C1 segment of cervical spinal cord (tissue), 14 donors: ENCODE measurements at places on chromosomes 7 and 10.
A peak's percentile ranks its signal among the peaks of the same experiment; 100 is the strongest.

GRCh38 chr10:33323721-33324120 is 10.7 kb downstream of the NRP1 start:
- DNase-seq, result no peak

DNA sequence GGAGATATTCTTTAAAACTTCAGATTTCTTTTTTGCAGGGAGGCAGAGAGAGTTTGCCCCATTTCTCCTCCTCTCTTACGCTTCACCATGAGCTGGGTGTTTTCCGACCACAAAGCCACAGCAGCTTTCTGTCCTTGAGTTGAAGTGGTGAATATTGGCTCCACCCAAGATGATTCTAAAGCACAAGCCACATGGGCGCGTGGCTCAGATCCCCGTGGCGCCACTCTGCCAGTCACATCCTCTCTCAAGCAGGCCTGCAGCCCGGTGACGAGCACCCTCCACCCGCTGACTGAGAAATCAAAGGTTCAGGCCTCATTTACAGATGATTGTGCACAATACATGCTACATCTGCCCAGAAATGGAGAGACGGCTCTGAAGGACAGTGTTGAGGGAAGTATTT is 27.6 kb upstream of the RNF32 start:
- DNase-seq, result no peak

DNA sequence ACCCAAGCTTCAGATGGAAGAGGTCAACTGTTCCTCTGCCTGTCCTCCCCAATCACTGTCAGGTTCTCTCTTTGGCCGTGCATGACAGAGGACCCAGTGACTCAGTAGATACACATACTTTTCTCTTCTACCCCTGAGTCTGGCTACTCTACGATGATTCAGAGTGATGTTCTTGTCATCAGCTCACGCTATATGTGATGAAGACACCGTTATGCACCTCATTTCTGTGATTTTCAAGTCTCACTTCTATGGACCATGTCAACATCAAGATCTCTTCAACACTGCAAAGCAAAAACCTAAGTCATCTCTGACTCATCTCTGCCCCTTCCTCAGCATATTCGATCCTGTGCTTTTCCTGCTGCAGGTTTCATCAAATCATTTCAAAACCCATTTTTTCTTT is 76.6 kb upstream of the DGKI start:
- no peak for DNase-seq

DNA sequence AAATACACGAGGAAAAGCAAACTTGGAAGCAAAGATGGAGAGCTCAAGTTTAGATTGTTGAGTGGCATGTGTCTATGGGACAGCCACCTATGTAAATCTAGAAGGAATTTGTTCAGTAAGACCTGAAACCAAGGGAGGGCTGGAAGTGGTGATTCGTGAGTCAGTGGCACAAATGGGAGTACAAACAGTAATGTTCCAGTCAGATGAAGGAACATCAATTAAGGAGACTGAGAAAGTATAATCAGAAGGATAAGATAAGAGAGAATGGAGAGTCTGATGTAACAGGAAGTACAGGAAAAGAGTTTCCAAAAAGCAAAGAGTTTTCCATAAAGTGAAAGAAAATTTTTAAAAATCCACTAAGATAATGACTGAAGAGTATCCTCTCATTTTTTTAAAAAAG is 544.2 kb downstream of the KIF20B start:
- no peak for DNase-seq

GRCh38 chr7:85711894-85712293 is 525.0 kb upstream of the SEMA3D start:
- DNase-seq, result no peak

DNA sequence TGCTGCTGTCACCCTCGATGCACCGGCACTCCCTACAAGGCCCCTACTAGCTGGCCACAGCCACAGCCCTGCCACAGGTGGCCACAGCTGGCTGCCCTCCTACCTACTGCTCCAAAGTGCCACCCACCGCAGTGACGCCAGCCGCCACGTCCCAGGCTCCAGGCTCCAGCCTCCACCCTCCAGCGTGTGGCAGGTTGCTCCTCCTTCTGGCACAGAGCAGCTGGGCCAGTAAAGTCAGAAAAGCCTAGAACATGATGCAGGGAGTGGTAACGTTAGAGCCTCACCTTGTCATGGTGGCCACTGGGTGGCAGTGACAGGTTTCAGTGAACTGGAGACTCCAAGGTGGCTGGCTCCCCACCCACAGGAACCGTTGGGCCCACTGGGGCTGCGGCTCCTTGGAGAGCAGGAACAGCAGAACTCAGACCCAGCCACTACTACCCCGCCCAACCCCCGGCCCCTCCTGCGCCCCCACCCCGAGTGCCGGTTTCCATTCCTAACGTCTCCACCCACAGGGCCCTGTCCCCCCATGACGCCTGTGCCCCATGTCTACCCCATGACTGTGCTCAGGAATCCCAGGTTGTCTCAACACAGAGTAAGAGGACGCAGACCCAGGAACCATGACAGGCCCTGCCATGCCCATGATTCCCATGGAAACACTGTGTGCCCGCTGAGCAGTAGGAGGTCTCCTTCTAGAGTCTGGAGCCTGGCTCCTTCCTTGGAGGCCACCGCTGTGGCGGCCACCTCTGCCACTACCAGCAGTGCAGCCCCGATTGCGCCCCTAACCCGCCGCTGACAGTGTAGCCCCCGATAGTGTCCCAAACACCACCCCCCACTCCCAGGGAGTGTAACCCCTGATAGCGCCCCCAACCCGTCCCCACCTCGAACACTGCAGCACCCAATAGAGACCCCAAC is 52.3 kb upstream of the ZNF33B start:
- DNase-seq, result no peak

GRCh38 chr10:95133016-95133752 is 60.9 kb upstream of the ACSM6 start:
- DNase-seq, result peak; percentile 13

DNA sequence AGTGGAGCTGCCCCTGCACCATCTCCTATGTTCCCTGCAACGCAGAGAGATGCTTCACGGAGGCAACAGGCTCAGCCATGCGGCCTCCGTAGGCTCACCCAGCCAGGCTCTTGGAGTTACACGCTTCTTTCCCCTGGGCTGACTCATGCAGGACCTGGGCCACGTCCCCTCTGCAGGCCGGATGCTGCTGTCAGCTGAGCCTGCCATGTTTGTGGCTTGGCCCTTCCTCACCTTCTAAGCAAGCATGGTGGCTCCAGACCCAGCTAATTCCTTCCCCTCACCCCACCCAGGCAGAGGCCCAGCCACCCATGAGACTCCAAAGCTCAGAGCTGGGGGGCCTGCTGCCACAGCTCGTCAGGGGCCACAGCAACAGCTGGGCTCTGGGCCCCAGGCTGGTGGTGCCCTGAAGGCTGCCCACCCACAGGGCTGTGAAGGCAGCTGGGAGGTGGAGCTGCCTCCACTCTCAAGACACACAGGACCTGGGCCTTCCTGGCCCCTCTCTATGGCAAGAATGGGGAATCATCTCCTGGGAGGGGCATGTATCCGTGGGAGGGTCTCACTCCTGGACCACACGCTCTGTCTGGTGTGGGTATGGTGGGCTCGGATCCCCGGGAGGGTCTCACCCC is 219.6 kb downstream of the ELFN1 start:
- no peak for DNase-seq

DNA sequence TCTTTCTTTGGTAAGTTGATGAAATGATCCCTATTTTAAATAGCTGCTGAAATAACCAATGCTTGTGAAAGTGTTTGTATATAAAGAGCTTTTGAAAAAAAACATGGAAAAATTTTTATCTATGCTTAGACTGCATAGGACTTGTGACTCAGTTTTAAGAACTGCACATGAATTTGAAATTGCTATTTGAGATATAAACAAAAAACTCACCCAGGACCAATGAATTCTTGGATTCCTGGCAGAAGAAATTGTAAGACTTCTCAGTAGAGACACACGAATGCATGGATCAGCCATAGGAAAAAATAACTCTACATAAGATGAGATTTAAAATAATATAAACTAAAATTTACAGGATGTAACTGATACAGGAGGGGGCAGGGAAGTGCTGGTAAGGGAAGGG is 278.8 kb upstream of the SORCS1 start:
- no peak for DNase-seq

- DNase-seq, result no peak
Observed at GRCh38 chr7:110645060-110645459, 445.9 kb upstream of the LRRN3 start.

- no peak for DNase-seq
Observed at GRCh38 chr7:128166603-128167041, 74.5 kb upstream of the LEP start.

DNA sequence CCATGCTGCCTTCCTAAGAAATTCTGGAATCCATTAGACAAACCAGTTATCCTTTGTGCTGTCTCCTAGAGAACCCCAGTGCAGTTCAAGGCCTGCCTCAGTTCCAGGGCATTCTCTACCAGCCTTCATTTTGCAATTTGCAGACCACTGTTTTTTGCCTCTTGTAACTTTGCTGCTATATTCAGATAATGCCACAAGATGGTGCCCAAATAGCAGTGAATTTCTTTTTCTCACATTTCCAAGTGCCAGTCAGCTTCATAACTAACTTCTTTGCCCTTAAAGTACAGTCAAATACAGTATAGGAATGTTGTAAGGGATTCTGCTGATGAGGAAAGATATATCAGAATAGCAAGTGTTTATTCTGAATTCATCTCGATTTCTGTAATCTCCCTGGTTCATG is 25.2 kb downstream of the LOXL4 start:
- peak; percentile 9 for DNase-seq

DNA sequence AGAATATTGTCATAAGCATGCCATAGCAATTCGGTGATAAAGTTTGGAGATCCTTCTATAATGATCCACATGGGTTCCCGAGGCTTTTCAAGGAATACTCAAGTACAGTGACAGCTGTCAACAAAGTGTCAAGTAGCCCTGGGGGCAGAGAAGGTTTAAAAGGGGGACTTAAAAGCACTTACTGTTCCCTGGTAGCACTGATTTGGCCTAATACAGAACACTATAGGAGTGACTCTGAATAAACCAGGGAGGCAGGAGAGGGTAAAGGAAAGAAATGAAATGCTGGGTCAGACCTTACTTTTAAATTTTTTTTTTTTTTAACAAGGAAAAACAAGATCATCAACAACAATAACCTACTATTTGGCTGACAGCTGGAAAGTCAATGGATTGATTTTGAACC is 20.1 kb downstream of the CHCHD3 start:
- no peak for DNase-seq

GRCh38 chr7:6271694-6272440 is 557 bp downstream of the CYTH3 start:
- DNase-seq, result peak; percentile 25

GRCh38 chr7:123782071-123782798 is 33.4 kb upstream of the WASL start:
- DNase-seq, result no peak

DNA sequence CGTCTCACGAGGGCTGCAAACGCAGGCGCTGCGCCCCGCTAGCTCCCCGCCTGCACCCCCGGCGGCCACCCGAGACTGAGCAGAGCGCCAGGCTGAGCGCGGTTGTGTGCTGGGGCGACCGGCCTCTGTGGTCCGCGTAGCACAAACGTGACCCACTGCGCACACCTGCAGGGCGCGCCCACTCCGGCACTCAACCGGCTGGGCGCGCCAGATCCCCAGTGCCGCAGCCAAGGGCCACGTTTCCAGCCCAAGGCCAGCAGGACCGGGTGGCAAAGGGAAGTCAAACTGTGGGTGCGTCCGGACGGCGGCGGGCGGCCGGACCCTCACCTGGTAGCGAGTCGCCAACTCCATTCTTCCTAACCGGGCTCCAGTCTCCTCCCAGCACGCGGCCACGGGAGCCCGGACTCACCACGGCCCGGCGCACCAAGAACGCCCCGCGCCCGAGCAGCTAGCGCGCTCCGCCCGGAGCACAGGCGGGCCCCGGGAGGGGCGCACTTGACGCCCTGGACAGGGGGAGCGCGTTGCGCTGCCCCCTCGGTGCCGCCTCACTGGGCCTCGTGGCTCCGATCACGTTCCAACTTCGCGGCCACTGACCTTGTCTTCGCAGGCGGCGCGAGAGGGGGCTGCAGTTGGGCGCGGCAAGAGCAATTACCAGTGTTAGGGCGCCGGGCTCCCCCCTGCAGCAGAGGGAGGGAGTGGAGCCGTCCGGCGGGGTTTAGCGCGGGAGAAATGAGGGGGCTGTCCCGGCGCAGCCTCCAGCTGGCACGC is at the start of gene CDCA7L:
Gene CDCA7L, minus strand, starts transcription at position 446 of the 768 bp plus-strand sequence. Its CDS starts 95 bp downstream, at position 351.
- DNase-seq, result peak; percentile 50

- DNase-seq, result peak; percentile 1
Observed at GRCh38 chr7:34087892-34088891, 182.9 kb downstream of the BMPER start.

- no peak for DNase-seq
Observed at GRCh38 chr10:72338180-72338579, 16.5 kb downstream of the DNAJB12 start.

GRCh38 chr7:151720280-151720679 is 156.6 kb downstream of the PRKAG2 start:
- no peak for DNase-seq

GRCh38 chr10:85857791-85858190 is 508.8 kb downstream of the GRID1 start:
- DNase-seq, result no peak

DNA sequence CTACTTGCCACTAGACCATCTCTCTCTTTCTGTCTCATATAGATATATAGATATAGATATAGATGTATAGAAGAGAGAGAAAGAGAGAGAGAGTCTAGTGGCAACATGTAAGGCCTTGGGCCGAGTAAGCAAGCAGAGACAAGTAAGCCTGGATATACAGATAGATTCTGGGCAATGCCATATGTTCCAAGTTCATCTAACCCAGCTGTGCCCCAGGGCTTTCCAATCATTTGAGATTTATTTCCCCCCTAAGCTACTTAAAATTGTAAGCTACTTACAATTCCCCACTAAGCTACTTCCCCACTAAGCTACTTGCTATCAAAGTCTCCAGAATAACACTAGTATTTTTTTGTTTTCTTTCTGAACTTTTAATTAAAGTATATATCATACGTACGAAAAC is 1094.1 kb downstream of the DNAJB9 start:
- DNase-seq, result no peak

DNA sequence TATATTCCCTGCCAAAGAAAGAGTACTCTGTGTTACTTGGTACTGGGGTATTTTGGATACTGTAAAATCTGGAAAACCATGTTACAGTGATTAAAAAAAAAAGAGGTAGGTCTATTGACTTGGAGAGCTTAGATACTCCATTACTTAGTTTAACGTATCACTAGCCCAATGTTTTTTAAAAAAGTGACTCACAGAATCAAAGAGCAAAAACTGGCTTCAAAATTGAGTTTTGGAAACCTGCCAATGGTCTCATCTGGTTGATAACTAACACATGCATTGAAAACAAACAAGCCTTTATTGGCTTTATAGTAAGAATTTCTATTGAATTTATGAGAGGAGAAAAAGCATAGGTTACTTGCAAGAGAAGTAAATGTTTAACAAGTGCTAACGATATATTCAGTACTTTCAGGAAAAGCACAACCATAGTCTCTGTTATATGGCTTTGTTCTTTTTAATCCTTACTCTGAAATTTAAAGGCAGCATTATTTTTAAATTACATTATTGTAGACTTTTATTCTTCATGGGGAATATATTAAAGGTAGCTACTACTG is 563.3 kb upstream of the SORCS1 start:
- no peak for DNase-seq

GRCh38 chr7:131546583-131547141 is 9.8 kb downstream of the PODXL start:
- no peak for DNase-seq

GRCh38 chr10:45063591-45064231 is 63.0 kb downstream of the ZNF22 start:
- DNase-seq, result no peak

- DNase-seq, result no peak
Observed at GRCh38 chr10:75115137-75115536, 3.7 kb downstream of the SAMD8 start.

- no peak for DNase-seq
Observed at GRCh38 chr7:148503900-148504487, 86.6 kb upstream of the C7orf33 start.

GRCh38 chr7:102287111-102287980 is 678 bp downstream of the SH2B2 start:
- no peak for DNase-seq
